Effector memory CD4-positive, alpha-beta T cell (primary cell): ENCODE measurements at places on chromosomes 6 and 20.

DNA sequence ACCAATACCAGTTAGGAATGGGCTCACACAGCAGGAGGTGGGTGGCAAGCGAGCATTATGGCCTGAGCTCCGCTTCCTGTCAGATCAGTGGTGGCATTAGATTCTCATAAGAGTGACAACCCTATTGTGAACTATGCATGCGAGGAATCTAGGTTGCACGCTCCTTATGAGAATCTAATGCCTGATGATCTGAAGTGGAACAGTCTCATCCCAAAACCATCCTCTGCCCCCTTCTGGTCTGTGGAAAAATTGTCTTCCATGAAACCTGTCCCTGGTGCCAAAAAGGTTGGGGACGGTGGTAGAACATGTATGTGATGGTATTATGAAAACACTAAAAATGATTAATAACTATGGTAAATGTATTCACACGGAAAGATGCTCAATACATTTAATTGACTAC, 99.7 kb upstream of the HIVEP1 start:
- no peaks in the 10 kb centered on the region for H3K27me3 ChIP-seq
- no peaks in the 10 kb centered on the region for H3K36me3 ChIP-seq
- H3K4me3 ChIP-seq: no peak overlapping the region
- H3K27ac ChIP-seq: no peak overlapping the region
- DNase-seq: no peak

- H3K27me3 ChIP-seq: no peaks in the 10 kb centered on the region
- H3K4me3 ChIP-seq: no peak overlapping the region
- H3K27ac ChIP-seq: no peak overlapping the region
- DNase-seq: no peak
- H3K4me1 ChIP-seq: no peaks in the 10 kb centered on the region
Measured at GRCh38 chr20:7912551-7912950, 27.7 kb downstream of the HAO1 start.

- H3K4me1 ChIP-seq: no peaks in the 10 kb centered on the region
- no peak overlapping the region for H3K4me3 ChIP-seq
- H3K27ac ChIP-seq: no peak overlapping the region
- no peak for DNase-seq
- no peaks in the 10 kb centered on the region for H3K27me3 ChIP-seq
- H3K36me3 ChIP-seq: no peaks in the 10 kb centered on the region
Measured at GRCh38 chr6:4575714-4576113, 200.5 kb upstream of the CDYL start.

DNA sequence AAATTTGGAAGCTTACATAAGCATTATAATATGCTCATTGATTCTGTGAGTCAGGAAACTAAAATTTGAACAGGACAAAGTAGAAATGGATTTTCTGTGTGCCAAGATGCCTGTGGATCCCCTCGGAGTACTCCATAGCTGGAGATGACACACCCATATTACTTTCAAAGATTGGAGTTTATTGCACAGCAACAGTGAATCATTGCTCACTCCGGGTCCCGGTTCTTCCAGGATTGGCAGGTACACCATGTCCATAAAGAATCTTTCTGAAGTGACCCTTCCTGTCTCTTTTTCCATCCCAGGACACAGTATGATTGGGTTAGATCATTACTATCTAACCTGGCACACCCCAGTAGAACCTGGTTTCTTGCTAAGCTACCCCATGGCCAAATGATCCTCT, 2.7 kb upstream of the BTN2A2 start:
- H3K4me3 ChIP-seq: no peak overlapping the region
- peaks cover 14% of the 10 kb centered on the region for H3K36me3 ChIP-seq
- no peaks in the 10 kb centered on the region for H3K27me3 ChIP-seq
- no peaks in the 10 kb centered on the region for H3K4me1 ChIP-seq
- no peak for DNase-seq

GRCh38 chr6:146957181-146958093, 246.8 kb upstream of the STXBP5 start:
- H3K4me1 ChIP-seq: no peaks in the 10 kb centered on the region
- no peak for DNase-seq
- H3K27ac ChIP-seq: no peak overlapping the region
- no peaks in the 10 kb centered on the region for H3K27me3 ChIP-seq
- no peaks in the 10 kb centered on the region for H3K36me3 ChIP-seq
- no peak overlapping the region for H3K4me3 ChIP-seq

- DNase-seq: no peak
- H3K4me3 ChIP-seq: no peak overlapping the region
- H3K27me3 ChIP-seq: no peaks in the 10 kb centered on the region
- H3K4me1 ChIP-seq: no peaks in the 10 kb centered on the region
- H3K27ac ChIP-seq: no peak overlapping the region
Measured at GRCh38 chr6:116206231-116206903, 47.5 kb downstream of the TSPYL4 start.

GRCh38 chr6:167825332-167826229, 1.1 kb upstream of the AFDN start:
- peak overlapping the region; percentile 78 for H3K4me3 ChIP-seq
- peaks cover 13% of the 10 kb centered on the region for H3K4me1 ChIP-seq
- no peaks in the 10 kb centered on the region for H3K36me3 ChIP-seq

DNA sequence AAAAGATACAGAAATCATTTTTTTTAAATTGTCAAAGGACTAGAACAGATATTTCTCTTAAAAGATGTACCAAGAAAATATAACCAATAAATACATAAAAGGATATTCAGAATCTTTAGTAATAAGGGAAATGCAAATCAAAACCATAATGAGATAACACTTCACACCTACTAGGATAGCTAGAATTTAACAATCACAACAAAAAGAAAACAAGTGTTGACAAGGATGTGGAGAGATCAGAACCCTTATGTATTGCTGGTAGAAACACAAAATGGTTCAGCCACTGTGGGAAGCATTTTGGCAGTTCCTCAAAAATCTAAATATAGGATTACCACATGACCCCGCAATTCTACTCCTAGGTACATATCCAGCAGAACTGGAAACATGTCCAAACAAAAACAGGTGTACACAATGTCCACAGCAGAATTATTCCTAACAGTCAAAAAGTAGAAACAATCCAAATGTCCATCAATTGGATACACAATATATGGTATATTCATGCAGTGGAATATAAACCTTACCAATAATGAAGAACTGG, 211.0 kb downstream of the LRFN2 start:
- no peaks in the 10 kb centered on the region for H3K27me3 ChIP-seq
- H3K36me3 ChIP-seq: no peaks in the 10 kb centered on the region
- H3K4me3 ChIP-seq: no peak overlapping the region
- H3K27ac ChIP-seq: no peak overlapping the region

DNA sequence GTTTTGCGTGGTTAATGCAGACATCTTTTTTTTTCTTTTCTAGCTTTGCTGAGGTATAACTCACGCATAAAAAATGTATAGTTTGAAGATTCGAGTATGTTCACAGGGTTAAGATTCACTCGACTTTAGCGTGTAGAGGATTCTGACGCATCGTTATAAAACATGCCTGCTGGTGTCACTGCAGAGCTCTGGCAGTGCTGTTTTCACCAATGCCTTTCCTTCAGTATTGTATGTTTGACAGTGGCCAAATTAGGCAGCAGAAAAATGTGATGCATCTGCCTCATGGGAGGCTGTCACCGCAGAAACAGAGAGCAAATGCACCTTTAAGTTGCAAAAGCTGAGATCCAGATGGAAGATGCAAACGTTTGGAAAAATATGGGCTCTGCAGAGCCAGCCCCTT, 18.0 kb upstream of the SIRPB2 start:
- no peak for DNase-seq
- H3K27me3 ChIP-seq: no peaks in the 10 kb centered on the region
- no peaks in the 10 kb centered on the region for H3K36me3 ChIP-seq
- no peaks in the 10 kb centered on the region for H3K4me1 ChIP-seq

- H3K27me3 ChIP-seq: no peaks in the 10 kb centered on the region
- H3K4me3 ChIP-seq: no peak overlapping the region
- no peaks in the 10 kb centered on the region for H3K36me3 ChIP-seq
- no peak for DNase-seq
Measured at GRCh38 chr6:133590196-133590595, 298.7 kb upstream of the TCF21 start.

GRCh38 chr20:51444467-51444866, 98.1 kb downstream of the NFATC2 start:
- H3K4me1 ChIP-seq: peaks cover 10% of the 10 kb centered on the region
- no peak overlapping the region for H3K27ac ChIP-seq
- no peak overlapping the region for H3K4me3 ChIP-seq
- no peaks in the 10 kb centered on the region for H3K27me3 ChIP-seq

- no peak overlapping the region for H3K4me3 ChIP-seq
- H3K27me3 ChIP-seq: no peaks in the 10 kb centered on the region
- H3K27ac ChIP-seq: no peak overlapping the region
Measured at GRCh38 chr6:117022774-117023173, 145.7 kb downstream of the RFX6 start.

DNA sequence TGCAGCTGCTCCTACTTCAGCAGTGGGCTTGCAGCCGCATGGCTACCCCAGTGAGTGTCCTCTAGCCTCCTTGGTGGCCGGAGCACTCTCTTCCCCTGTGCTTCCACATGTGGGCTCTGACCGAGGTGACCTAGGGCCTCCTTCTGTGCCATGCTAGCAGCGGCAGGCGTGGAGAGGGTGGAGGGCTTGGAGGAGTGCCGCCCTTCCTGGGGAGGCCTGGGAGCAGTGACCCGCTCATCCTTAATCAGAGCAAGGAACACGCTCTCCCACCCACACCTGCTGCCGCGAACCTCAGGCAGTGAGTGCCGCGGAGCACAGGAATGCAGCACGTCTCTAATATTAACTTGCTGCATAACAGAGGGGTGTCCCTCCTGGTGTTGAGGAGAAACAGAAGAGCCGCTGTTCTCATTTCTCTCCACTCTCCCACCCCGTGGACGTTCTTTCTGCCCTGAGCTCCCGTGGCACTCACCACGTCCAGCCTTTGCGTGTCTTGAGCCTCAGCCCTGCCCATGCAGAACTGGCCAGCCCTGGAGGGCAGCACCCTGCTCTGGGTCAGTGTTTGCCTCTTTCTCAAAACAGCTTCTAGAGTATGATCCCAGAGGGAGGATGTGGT, 31.9 kb downstream of the DUSP22 start:
- no peak overlapping the region for H3K27ac ChIP-seq
- no peaks in the 10 kb centered on the region for H3K36me3 ChIP-seq

GRCh38 chr6:52621631-52622030, 44.8 kb upstream of the TRAM2 start:
- H3K27ac ChIP-seq: no peak overlapping the region
- H3K36me3 ChIP-seq: no peaks in the 10 kb centered on the region
- DNase-seq: no peak
- H3K27me3 ChIP-seq: no peaks in the 10 kb centered on the region

GRCh38 chr20:33730946-33731692, 677 bp upstream of the ZNF341 start:
- H3K27me3 ChIP-seq: no peaks in the 10 kb centered on the region
- no peak for DNase-seq
- H3K4me3 ChIP-seq: peak overlapping the region; percentile 50
- peaks cover 3% of the 10 kb centered on the region for H3K4me1 ChIP-seq
- H3K27ac ChIP-seq: peak overlapping the region; percentile 37

GRCh38 chr20:41169162-41169690, 31.9 kb downstream of the PLCG1 start:
- no peak overlapping the region for H3K4me3 ChIP-seq
- peak overlapping the region; percentile 29 for H3K27ac ChIP-seq
- H3K4me1 ChIP-seq: no peaks in the 10 kb centered on the region
- H3K36me3 ChIP-seq: peaks cover 99% of the 10 kb centered on the region
- DNase-seq: no peak

GRCh38 chr6:113488812-113489685, 368.1 kb upstream of the MARCKS start:
- H3K4me3 ChIP-seq: no peak overlapping the region
- no peaks in the 10 kb centered on the region for H3K27me3 ChIP-seq
- H3K4me1 ChIP-seq: no peaks in the 10 kb centered on the region
- no peak for DNase-seq
